Fibroblast of skin of right biceps (primary cell): ENCODE measurements at places on chromosomes 6 and 20.

- peak; percentile 95 for DNase-seq
Measured at GRCh38 chr6:129500958-129501739, 208.8 kb downstream of the ARHGAP18 start.

- DNase-seq = no peak
Measured at GRCh38 chr6:12336121-12336971, 46.2 kb downstream of the EDN1 start.

DNA sequence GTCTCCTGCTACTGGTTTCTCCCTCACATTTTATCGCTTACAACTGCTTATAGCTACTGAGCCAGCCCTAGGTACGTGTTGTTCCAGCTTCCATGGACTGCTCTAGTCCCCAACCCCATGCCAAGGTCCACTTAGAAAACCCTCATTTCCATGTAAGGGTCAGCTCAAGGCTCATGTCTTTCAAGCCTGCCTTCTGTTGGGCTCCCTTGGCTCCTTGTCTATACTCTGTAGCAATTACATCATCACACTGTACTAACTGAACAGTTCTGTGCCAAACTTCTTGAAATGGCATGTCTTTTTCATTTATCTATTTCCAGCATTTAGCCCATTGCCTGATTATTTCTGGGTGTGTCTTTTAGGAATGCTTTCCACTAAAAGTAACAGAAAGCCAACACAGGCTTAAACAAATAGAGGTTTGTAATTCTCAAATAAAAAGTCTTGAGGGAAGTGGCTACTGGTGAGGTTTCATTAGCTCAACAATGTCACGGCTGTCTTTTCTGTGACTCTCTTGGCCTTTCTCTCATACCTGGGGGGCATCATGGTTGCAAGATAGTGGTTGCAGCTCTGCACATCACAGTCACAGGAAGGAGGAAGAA, 317.6 kb downstream of the TPBG start:
- DNase-seq = no peak

GRCh38 chr20:5090191-5090590, 29.6 kb downstream of the PCNA start:
- no peak for DNase-seq

GRCh38 chr6:146670161-146670560, 71.4 kb downstream of the ADGB start:
- no peak for DNase-seq

GRCh38 chr6:79604583-79605037, 26.5 kb upstream of the SH3BGRL2 start:
- peak; percentile 82 for DNase-seq

DNA sequence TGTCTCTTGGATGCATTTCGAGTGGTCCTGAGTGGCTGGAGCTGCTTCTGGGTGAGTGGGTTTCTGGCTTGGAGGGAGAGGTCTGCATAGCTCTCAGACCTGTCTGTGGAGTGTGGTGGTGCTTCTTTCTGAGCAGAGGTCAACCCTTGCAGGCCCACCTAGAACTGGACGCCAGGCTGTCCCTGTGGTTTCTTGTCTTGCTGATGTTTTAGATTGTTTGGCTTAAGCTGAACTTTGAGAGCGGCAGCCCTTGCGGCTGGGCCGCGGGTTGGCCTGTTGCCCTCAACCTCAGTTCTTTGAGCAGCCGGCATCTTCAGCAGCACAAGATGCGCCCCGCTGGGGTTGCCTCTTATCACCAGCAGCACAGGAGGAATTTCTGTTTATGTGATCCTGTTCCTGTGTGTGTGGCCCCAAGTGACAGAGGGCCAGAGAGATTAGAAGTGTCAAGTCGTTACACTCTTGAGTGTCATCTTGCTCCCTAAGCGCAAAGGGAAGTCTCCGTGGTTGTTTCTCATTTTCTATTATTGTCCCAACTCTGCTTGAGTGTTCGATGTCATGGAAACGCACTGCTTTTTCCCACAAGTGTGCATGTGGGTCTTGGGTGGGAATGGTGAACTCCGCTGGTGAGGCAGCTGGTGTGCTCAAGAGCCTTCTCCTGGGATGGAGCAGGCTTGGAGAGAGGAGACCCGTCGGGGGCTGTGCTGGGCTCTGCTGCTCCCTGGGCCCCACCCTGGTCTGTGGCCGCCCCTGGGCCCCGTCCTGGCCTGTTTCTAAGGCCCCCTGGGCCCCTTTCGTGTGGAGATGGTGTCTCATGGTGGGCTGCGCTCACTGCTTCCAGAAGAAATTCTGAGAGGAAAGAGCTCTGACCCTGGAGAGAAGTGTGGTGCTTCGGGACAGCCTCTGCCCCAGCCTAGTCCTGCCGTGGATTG, 20.1 kb upstream of the SLC22A1 start:
- no peak for DNase-seq

- no peak for DNase-seq
Measured at GRCh38 chr6:16420337-16420714, 181.9 kb downstream of the GMPR start.

DNA sequence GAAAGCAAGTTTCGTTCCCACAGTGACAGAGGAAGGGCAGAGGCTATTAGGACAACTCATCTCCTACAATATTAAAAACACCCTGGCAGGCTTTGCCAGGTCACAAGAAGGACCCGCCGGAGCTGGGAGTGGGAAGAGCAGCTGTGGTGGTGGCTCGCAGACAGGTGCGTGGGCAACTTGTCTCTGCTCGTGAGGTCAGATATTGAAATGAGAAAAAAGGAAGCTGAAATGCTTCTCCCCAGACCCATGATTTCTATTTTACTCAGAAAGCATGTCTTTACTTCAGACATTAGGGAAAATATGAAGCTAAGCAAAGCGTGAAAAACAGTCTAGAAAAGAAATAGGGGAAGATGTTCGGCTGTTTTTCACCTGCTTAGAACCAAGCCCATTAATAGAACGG, 166.3 kb upstream of the EEF1E1 start:
- DNase-seq = no peak

DNA sequence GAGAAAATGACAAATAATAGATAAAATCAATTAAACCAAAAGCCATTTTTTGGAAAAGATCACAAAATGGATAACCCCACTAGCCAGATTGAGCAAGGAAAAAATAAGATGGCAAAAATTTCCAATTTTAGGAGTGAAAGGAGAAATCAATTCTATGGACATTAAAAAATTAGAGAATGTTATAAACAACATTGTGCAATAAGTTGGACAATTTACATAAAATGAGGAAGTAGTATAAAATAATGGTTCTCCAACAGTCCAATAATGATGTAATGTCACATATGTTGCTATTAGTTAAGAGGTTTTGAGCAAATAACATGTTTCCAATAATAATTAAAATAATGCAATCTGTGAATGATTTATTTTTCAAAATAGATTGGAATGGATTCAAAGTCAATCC, 3.1 kb upstream of the SNAP91 start:
- no peak for DNase-seq

DNA sequence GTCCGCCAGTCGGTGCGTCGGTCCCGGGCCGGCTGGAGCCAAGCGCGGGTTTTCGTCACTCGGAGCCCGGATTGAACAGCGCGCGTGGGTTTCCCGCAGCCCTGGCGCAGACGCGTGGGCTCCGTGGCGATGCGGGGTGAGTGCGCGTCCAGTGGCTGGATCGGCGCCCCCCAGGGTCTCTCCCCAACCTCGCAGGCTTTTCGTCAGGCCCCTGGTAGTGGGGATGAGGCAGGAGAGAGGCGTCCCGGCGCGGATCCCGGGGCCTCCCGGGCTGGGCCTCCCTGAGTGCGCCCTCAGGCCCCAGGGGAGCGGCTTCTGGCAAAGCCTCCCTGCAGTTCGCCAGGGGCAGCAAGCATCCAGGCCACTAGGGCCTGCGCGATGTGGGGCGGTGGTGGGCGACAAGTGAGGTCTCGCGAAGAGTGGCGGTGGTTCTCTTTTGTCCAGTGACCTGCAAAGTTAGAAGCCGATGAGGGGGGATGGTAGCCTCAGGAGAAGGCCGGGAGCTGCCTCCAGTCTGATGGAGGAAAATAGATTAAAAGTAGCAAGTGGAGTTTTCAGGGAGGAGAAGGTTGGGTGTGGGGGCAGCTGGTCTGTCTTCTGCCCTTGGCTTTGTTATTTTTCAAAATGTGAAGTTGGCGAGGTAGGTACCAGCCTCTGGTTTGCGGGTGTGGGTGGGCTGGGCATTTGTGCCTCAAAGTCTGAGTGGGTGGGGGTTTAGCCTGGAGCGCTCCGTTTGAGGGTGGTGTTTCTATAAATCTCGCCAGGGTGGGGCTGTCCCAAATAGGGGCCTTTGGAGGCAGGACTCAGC, 1.6 kb downstream of the TOX2 start:
- DNase-seq = peak; percentile 45

DNA sequence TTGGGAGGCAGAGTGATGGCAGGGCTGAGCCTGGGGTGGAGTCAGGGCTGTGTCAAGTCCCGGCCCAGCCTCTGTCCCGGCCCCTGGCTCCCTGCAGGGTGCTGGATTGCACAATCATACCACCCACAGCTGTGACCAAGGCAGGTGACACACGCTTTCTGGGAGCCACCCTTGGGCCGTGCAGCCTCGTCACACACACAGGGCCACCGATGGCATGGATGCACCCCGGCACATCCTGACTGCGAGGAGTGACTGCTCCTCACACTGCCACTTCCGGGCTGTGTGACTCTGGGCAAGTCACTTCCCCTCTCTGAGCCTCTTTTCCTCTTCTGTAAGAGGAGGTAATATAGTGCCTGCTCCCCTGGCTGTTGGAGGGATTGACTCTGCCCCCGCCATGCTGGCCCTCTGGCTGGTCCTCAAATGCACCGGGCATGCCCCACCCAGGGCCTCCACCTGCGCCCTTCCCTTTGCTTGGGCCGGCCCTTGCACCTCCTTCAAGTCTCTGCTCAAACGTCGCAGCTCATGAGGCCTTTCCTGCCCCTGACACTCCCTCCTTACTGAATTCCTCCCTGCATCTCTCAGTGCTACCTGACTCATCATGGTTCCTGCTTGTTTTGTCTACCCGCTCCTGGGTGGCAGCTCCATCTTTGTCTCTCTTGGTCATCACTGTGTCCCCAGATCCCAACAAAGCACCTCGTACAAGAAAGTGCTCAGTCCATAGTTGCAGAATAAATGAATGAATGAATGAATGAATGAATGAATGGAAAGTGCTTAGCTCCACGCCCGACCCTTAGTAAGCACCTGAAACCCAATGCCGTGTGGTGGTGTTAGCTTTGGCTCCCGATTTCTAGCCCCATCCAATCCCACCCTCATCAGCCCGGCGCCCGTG, 93.5 kb downstream of the CEBPB start:
- peak; percentile 72 for DNase-seq

GRCh38 chr20:46399401-46399800, 7.0 kb downstream of the ELMO2 start:
- no peak for DNase-seq

- DNase-seq = no peak
Measured at GRCh38 chr6:168342636-168343035, 23.1 kb upstream of the DACT2 start.

DNA sequence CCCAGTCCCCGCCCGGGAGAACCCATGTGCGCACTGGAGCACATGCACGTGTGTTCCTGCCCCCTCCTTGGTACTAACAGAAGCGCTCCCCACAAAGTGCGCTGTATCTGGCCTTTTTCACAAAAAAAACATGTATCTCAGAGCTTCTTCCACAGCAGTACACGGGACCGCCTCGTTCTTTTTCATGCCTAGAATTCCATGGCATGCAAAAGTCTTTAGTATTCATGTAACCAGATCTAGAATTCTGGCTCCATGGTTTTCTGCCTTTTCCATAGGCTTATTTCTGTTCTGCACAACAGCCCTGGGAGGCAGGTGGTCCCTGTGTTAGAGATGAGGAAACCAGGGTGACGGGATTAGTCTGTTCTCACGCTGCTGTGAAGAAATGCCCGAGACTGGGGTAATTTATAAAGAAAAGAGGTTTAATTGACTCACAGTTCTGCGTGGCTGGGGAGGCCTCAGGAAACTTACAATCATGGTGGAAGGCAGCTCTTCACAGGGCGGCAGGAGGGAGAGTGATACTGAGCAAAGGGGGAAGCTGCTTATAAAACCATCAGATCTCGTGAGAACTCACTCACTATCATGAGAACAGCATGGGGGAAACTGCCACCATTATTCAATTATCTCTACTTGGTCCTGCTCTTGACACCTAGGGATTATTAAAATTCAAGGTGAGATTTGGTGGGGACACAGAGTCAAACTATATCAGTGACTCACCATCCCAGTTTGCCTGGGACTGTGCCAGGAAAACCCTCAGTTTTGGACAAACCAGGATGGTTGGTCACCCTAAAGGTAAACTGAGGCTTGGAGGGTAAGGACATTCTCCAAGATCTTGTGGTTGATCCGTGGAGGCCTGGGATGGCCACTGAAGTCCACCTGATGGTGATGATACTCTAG, 41.0 kb downstream of the C20orf203 start:
- DNase-seq = no peak

- peak; percentile 51 for DNase-seq
Measured at GRCh38 chr6:686497-686896, 6.4 kb downstream of the EXOC2 start.

DNA sequence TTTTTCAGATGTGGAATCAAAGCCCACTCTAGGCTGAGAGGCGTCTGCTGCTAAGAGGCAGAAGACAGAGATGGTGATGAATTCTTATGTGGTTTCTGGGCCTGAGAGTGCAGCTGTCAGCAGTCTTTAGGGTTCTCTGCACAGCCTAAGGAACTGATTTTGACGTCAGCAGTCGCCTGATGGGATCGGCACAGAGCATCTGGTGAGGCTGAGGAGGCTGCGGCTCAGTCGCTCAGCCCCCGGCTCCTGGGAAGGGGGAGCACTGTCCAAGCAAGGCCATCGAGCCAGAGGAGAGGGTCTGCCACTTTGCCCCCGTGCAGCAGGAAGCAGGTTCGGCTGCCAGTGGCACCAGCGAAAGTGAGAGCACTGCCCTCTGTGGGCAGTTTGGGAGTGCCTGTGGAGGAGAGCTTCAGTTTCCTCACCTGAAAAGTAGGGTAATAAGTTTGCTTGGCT, 92.5 kb downstream of the TCP11 start:
- peak; percentile 87 for DNase-seq

DNA sequence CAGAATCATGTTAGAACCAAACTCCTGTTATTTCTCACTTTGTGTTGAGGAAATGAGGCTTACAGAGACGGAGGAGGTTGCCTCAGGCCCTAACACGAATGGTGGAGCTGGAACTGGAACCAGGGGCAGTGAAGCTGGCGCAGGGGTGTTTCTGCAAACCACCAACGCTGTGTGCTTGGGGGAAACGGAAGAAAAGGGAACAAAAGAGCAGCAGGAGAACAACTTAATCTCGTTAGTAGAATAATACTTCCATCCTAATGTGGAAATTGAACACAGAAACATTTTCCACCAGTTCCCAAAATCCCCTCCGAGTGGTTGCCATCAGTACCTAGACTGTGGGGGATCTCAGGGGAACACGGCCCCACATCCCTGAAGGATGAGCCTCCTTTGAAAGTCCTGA, 103.4 kb upstream of the FRMD1 start:
- DNase-seq = no peak

DNA sequence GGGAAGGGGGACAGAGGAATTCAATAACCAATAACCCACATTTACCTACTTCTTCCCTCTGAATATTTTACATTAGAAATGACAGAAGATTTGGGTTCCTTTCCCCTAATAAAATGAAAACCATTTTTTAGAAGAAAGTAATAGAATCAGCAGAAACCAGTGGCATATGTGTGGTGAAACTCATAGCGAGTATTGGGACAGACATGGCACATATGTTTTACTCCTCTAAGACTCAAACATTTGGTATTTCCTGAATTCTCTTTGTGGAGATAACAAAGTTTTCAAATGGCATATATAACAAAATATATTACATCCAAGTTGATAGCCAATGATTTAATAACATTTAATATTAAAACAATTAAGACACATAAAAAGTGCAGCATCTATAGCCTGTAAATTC, 12.9 kb upstream of the BEND3 start:
- DNase-seq = peak; percentile 52
